EL (cell line): ENCODE measurements at places on chromosomes 12 and 14.
A peak's percentile ranks its signal among the peaks of the same experiment; 100 is the strongest.

DNA sequence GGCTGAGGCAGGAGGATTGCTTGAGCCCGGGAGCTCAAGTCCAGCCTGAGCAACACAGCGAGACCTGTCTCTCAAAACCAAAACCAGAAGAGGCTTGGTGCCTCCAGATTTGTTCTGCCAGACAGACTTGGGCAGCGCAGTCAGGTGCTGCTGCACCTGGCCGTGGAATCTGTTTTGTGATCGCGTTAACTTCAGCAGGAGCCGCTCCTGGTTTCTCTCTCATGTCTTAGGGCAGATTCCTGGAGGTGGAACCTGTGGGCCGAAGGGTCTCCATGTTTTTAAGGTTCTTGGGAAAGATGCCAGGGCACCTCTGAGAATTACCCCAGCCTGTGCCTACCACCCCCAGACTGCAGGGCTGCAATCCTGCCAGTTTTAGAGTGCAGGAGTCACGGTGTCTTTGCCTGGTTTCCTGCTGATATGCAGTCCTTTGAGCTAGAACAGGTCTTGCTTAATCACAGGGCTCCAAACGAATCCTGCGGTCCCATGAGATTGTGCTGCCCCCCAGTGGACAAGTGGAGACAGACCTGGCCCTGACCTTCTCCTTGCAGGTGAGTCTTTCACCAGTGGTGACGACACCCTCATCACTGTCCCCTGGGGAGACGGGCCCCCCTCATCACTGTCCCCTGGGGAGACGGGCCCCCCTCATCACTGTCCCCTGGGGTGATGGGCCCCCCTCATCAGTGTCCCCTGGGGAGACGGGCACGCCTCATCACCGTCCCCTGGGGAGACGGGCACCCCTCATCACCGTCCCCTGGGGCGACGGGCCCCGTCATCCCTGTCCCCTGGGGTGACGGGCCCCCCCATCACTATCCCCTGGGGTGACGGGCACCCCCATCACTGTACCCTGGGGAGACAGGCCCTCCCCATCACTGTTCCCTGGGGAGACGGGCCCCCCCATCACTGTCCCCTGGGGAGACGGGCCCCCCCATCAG lies 37.6 kb downstream of the PACS2 start:
- peak; percentile 81 for DNase-seq

- no peak for DNase-seq
Measured at GRCh38 chr12:14619741-14620501, 52.2 kb upstream of the PLBD1 start.

DNA sequence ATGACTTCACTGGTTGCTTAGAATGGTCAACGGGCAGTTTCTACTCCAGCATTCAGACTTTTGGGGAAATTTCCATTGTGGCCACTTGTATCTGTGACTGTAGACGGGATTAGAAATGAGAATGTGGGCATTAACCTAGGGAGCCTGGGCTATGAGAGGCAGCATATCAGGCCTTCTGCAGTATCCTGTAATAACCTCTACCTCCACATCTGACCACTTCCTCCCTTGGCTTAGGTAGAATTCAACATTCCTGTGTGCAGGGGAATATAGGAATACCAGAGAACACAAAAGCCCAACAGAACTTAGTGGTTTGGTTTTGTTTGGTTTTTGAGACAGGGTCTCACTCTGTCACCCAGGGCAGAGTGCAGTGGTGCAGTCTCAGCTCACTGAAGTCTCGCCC lies 76.4 kb upstream of the HOXC13 start:
- no peak for DNase-seq

DNA sequence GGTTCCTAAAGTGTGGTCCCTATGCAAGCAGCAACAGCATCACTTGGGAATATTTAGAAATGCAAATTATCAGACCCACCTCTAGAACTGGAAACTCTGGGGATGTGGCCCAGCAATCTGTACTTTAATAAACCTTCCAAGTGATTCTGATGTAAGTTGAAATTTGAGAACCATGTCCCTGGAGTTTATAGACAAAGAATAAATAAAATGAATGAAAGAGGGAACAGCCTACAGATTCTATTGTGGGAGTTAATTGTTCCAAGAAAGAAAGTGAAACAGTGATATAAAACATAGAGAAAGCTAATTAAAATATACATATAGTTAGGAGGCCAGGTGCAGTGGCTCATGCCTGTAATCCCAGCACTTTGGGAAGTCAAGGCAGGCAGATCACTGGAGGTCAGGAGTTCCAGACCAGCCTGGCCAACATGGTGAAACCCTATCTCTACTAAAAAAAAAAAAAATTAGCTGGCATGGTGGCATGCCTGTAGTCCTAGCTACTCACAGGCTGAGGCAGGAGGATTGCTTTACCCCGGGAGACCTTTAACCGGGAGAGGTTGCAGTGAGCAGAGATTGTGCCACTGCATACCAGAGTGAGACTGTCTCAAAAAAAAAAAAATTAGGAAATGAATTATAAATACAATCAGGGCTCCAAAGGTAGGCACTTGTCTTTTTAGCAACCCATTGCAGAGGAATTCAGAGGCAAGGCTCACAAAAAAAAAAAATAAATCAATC lies 507.5 kb downstream of the NAV3 start:
- DNase-seq: no peak

DNA sequence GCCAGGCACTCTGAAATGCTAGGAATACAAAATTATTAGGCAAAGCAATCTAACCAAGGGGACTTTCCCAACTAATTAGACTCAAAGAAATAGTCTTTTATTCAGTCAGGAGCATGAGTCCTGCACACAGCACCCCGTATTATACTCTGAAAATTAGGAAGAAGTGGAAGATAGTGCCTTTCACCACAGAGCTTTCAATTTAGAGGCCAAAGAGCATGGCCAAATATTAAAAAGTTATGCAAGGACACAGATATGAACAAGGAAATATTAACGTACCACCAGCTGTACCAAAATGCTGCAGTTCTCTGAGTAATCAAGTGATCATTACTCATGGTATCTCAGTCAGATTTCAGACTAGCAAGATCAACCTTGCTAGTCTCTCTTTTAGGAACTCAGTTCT lies 22.6 kb upstream of the MDM2 start:
- peak; percentile 26 for DNase-seq

GRCh38 chr12:44078273-44078672 lies 242.4 kb downstream of the TMEM117 start:
- DNase-seq: no peak

GRCh38 chr14:104864267-104865080 lies 594 bp upstream of the CEP170B start:
- no peak for DNase-seq

- no peak for DNase-seq
Measured at GRCh38 chr12:62635649-62636048, 169.0 kb downstream of the MON2 start.
